Cortex of kidney (tissue), 1 donor: ENCODE measurements at places on chromosomes 1 and 21.

DNA sequence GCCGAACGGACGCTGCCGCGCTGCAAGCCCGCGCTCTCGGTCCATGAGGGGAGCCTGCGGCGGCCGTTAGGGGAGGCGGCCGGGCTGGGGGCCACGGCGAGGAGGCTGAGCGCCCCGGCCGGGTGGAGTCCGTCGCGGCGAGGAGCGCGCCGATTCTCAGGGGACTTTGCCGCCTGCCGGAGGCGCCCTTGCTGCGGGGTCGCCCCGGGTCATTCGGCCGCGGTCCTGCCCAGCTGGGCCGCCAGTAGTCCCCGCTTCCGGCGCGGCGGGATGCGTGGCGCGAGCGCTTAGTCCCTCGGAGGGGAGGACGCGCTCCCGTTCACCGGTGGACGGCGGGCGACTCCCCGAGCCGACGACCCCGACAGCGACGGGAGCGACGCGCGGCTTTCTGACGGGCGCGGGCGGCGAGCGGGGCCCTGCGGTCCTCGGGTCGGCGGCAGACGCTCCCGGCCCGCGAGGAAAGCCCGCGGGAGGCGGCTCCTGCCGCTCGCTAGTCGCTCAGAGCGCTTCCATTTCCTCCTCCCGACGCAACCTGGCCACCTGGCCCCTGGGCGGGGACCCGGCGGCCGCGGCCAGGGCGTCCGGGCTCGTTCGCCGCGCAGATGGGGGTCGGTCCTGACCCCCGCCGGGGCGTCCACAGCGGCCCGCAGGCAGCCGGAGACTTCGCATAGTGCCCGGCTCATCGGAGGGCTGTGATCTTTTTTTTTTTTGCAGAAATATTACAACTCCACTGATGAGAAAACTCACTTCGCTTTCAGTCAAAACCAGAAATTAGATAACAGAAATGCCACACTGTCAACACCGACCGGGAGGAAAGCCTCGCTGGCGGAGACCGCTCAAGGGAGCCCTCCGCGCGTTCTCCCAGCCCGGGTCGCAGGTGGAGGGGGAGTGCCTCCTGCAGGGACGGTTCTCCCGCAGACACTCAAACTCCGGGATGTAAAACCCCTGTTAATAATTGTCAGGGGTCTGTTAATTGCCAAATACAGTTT lies 641 bp upstream of the ZBTB21 start:
- no peak for DNase-seq

DNA sequence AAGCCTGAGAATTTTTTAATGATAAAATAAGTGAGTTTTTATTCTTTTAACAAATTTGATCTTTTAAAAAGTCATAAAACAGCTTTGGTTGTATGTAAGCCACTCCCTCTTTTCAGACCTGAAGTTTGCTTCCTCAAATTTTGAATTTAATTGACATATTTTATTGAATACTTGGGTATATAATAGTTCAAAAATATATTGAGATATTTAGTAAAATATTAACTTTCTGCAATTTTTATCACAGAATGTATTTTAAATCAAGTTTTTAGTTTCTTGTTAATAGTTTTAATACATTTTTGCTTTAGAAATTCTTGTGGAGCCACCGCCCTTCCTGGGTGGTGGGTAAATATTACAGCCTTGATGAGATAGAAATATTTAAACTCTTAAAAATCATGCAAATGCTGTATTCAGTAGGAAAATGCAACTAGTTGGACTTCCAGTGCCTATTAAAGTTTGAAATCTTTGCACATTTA lies 867 bp downstream of the PTPRC start:
- no peak for DNase-seq

- DNase-seq = no peak
These were observed 14.2 kb upstream of the ZBTB8A start for GRCh38 chr1:32525053-32525452.

DNA sequence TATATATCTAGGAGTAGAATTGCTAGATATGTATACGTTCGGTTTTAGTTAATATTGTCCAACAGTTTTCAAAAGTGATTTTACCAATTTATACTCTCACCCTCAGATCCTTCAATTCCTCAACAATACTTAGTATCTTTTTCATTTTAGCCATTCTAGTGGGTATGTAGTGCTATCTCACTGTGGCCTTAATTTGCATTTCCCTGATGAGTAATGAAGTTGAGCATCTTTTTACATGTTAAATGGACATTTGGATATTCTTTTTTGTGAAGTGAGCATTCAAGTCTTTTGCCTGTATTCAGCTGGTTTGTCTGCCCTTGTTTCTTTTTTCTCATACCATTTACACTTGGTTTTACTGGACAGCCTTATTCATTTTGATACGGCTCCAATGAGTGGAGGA lies 172.2 kb downstream of the RASAL2 start:
- no peak for DNase-seq

- no peak for DNase-seq
These were observed 6.1 kb upstream of the ADAM15 start for GRCh38 chr1:155044812-155045657.

DNA sequence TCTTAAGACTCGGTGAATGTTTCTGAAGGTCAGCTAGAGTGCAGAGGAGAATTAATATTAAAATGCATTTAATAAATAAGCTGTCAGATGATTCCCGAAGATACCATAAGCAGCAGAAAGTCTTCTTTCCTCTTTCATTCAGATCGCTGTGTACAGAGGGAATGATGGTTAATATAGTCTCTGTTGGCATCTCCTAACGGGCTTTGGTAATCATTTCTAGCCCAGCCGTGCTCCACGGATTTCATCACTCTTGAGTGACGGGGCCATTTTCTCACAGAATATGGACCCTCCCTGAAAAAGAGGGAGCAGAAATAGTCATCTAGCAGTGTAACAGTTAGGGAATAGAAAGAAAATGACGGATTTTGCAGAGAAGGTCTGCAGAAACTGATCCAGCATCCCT lies 103.1 kb downstream of the ST6GALNAC3 start:
- no peak for DNase-seq

DNA sequence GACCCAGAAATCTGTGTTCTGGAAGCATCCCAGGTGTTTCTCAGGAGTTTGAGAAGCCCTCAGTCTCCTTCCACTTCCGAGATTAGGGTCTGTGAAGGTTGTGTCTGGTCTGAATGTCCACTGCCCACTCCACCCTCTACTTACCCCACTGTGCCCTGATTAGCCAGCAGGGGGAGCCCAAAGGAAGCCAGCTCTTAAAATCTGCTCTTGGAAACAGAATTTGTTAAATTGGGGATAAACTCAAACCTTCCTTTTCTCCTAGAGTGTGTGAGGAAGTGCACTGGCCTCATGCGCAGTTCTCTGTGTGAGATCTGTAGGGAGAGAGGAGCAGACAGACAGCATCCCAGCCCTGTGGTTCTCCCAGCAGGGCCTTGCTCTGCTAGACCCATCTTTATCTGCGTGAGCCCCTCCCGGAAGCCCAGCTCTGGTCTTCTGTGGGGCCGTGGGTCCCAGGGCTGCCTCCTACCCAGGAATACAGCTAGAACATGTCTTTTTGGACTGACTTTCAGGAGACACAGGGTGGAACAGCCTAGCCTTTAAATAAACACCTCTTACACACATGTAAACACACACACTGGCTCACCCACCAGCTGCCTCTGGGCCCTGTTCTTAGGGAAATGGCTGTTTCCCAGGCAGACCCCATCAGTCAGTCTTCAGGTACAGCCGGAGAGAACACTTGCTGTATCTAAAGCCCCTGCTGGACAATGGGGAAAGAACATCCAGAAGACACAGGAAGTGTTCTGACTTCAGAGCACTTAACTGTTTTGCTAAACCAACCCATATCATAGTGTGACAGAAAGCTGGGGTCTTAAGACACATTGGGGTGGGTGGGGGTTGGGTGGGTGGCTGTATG lies 52.2 kb downstream of the SMYD2 start:
- DNase-seq = no peak

GRCh38 chr1:241525026-241525425 lies 5.5 kb upstream of the FH start:
- no peak for DNase-seq

GRCh38 chr1:85300140-85300539 lies 23.7 kb upstream of the BCL10 start:
- DNase-seq = no peak

DNA sequence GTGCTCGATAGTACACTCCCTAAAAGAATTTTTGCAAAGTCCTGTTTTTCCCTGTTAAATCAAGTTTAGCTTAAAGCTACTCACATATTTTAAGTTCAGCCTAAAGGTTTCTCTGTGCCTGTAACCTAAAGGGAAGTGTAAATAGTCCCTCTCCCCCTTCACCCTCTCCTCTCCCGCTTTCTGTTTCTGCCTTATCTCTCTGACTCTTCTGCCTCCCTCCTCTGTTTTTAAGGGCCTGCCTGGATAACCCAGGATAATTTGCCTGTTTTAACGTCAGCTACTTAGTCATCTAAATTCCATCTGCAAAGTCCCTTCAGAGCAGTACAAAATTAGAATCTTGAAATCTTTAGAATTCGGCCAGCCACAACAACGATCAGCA lies 92.6 kb downstream of the NID1 start:
- no peak for DNase-seq

- no peak for DNase-seq
These were observed 301.7 kb upstream of the VAMP3 start for GRCh38 chr1:7469255-7469938.

GRCh38 chr1:164640686-164641352 lies 81.8 kb downstream of the PBX1 start:
- DNase-seq = no peak
